ENCODE measurements at places on chromosomes 3 and 15.

GRCh38 chr3:64685800-64686445, 1.9 kb downstream of the ADAMTS9 start:
- peak; percentile 4 for DNase-seq

DNA sequence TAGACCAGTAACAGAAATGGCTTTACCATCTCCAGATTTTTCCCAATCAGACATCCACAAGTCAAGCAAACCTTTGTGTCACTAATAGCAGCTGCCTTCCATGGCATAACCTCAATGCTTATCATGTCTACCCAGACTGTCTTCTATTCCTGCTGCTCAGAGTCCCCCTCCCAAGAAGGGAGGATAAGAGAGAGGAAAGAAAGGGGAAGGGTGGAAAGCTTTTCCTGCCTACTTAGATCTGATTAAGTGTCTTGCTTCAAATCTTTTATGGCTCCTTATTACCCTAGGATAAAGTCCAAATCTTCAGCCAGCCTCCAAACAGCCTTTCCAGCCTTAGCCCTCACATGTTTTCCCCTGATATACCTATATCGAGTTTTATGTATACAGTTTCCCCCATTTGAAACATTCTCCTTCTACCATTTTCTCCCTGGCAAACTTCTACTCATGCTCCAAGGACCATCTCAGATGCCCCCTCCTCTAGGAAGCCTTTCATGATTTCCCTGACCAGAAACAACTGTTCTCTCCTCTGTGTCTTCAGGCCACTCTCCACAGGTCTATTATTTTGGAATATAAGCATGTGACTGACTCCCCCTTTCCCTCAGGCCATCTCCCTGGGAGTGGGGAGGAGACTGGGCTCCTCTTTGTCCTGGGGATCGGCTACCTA, 7.9 kb upstream of the SSUH2 start:
- no peak for DNase-seq

DNA sequence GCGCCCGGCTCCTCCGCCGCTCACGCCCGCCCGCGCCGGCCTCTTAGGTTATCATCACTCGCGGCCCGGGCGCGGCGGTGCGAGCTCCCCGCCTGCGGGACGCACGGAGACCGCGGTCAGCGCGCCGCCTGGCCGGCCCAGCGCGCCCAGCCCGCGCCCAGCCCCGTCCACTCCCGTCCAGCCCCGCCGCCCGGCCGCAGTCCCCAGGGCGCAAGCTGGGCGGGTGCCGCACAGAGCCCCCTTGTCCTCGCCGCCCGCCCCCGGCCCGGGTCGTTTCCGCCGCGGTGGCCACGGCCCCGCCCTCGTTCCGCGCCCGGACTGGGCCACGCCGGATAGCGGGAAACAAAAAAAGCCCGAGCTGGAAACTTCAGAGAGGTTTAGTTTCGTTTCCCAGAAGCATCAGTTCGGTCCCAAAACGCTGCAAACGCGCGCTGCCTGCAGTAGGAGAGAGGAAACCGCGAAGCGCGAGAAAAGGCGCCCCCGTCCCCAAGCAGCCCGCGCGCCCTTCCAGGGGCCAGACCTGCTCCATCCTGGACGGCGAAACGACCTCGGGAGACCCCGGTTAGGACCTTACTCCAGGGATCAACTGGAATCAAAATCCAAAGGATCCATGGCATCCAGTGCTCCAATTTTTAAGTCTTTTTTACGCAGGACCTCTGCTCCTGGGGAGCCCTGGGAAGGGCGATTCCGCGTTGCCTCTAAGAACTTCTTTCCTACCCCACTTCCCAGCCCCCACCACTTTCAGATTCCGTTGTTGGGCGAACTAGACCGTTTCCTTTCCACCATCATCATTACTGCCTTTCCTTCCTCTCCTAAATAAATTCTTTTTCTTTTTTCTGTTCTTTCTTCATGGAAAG, at the start of gene ATP10A:
ATP10A (minus strand) TSS at position 217 of the 857 bp plus-strand sequence. CDS start 231 bp downstream, outside the sequence.
- DNase-seq, result peak; percentile 52

DNA sequence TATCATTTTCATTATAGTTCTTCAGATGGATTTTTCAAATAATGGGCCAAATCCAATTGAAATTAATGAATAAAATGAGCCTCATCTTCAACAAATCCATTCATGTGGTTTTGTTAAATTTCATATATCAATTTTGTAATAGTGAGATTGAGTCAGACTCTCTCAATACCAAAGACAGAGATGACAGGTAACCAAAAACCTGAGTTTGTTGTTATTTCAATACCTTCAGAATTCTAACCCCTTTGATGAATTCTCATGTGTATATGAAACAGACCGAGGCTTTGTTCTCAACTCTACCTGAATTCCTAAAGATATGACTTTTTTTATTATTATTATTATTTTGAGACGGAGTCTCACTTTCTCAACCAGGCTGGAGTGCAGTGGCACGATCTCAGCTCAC, 92.8 kb downstream of the FOXP1 start:
- no peak for DNase-seq

DNA sequence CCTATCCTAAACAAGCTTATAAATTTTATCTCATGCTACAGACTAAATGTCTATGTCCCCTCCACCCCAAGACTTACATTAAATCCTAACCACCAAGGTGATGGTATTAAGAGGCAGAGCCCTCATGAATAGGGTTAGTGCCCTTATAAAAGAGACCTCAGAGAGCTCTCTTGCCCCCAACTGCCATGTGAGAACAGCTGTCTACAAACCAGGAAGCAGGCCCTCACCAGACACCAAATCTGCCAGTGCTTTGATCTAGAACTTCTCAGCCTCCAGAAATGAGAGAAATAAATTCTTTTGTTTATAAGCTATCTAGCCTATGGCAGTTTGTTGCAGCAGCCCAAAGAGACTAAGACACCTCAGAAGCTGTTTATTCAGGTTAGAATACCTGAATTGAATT, 58.5 kb downstream of the TP53BP1 start:
- DNase-seq, result no peak

- DNase-seq, result no peak
These were observed 220.2 kb upstream of the COL8A1 start for GRCh38 chr3:99418209-99418635.

DNA sequence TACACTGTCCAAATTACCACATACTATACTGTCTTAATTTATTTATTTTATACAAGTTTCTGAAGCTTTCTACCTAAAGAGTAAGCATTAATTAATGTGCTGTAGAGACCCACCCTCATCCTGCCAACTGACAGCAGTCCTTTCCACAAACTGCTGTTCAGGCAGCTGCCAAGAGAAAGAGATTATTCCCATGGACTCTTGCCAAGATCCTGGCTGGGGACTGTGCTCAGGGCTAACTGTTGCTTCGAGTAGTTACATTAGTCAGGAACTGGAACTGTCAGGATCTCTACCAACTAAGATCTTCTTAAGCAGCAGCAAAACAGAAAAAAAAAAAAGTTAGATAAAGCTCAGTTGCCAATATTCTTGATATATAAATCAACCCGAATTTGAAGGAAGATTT, 398.8 kb downstream of the MECOM start:
- DNase-seq, result no peak

DNA sequence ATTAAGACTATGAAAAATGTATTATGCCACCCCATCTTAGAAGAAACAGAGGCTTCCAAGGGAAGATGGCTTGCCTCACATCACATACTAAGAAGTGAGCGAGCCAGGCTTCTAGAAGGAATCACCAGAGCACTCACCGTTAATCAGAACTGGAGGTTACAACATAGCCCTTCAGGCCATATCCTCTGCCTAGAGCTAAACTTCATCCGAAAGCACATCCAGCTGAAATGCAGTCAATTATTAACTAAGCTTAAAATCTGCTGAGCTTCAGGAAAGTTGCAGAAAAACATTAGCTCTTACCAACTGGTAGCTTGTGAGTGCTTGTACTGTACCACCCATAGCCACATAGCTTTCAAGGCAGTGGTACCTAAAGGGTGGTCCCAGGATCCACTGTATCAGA, 483.2 kb downstream of the TBL1XR1 start:
- no peak for DNase-seq

DNA sequence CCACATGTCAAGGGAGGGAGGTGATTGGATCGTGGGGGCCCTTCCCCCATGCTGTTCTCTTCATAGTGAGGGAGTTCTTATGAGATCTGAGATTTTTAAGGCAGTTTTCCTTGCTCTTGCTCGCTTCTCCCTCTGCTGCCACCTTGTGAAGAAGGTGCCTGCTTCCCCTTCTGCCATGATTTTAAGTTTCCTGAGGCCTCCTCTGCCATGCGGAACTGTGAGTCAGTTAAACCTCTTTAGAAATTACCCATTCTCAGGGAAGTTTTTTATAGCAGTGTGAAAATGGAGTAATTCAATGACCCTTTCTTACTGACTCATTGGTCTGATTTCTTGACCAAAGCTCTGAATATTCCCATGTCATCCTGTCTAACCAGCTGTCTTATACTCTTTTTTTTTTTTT, 484.4 kb upstream of the TPRG1 start:
- peak; percentile 44 for DNase-seq

- DNase-seq, result no peak
These were observed 223.0 kb upstream of the DPH6 start for GRCh38 chr15:35768949-35769348.

- no peak for DNase-seq
These were observed 58.3 kb downstream of the TASOR start for GRCh38 chr3:56624725-56625124.

All from KBM-7 (cell line).